AG09319 (cell line): ENCODE measurements at places on chromosomes 4 and X.

GRCh38 chrX:129759576-129760061 lies 20.1 kb upstream of the SASH3 start:
- peak; percentile 28 for DNase-seq

- DNase-seq, result no peak
Measured at GRCh38 chr4:1515156-1515555, 108.9 kb upstream of the NKX1-1 start.

GRCh38 chr4:108036213-108036612 lies 46.5 kb downstream of the HADH start:
- DNase-seq, result no peak

DNA sequence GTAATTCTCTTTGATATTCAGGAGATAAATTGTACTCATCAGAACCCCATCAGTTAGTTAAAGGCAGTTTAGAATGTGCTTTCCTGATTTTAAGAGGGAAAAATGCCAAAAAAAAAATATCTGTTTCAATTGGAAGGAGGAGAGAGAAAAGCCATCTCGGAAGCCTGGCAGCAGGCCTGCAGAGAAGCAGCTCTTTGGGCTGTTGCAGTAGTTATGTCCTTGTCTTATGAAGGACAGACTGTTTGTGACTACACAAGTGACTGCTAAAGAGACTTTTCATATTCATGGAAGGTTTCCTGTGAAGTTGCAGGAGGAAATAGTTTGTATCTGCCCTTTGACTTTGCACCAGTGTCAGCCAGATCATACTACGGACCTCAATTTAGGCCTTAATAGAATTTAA lies 88.8 kb downstream of the DCLK2 start:
- DNase-seq, result no peak

- peak; percentile 10 for DNase-seq
Measured at GRCh38 chrX:38561126-38561868, at the start of gene TSPAN7. TSS of gene TSPAN7 (plus strand) at chrX:38561542. CDS start at chrX:38561547, 5 bp downstream.

GRCh38 chrX:27575565-27575964 lies 14.6 kb upstream of the DCAF8L2 start:
- no peak for DNase-seq

DNA sequence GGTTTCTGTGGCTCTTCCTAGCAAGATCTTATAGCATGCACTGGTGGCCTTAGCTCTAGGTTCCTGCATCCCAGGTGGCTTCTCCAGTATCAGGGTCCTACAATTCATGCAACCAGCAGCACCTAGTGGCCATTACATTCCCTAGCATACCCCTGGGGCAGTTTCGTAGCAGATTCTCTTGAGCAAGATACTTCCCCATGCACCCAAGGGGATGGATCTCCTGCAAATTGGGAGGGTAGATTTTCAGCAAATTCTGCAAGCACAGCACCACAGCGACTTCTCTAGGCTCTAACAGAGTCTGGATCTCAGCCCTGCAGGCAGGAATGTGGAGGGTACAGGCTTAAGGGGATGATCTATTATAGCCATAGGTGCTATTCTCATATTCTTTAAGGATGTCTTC lies 13.1 kb upstream of the SLC9B1 start:
- no peak for DNase-seq

GRCh38 chr4:33493231-33493630 lies 2751.1 kb downstream of the ARAP2 start:
- DNase-seq, result no peak

DNA sequence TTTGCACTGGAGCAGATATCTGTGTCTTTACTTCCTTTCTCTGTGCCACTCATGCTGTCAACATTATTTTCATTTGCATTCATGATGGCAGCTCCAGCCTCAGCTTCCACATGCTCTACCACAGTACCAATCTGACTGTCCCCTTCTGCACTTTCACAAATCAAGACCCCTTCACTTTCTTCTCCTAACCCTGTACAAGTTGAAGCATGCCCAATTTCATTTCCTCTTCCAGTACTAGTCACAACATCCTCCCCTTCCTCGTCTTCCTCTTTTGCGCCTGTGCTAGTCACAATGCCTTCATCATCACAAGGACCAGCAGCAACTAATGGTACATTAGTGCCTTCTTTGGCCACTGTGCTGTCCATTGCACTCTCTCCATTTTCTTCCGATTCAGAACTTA lies 26.5 kb downstream of the BOD1L1 start:
- no peak for DNase-seq

- no peak for DNase-seq
Measured at GRCh38 chrX:44317181-44317580, 26.3 kb downstream of the EFHC2 start.

- DNase-seq, result no peak
Measured at GRCh38 chr4:57504797-57505530, 394.8 kb upstream of the IGFBP7 start.

- DNase-seq, result no peak
Measured at GRCh38 chr4:86536151-86536550, 58.0 kb upstream of the PTPN13 start.

DNA sequence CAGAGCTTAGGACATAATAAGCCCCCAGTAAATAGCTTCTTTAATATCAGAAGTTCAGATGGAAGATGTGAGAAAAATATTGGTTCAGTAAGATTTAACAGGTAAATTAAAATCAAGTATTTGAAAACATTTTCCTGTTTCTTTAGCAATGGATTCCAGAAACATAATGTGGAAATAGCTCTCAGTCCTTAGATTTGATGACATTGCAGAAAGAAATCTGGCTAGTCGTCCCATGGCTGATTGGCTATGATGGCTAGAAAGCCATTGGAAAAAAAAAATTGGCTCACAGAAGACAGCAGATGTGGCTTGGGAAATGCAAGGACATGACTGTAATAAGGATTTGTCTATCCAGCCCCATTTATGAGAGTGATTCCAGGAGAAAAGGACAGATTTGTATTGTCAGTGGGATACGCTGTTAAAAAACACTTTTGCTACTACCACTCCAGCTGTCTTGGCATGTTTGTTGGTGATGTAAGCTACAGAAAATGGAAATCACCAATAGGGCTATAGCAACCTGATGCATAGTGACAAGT lies 78.3 kb downstream of the AR start:
- DNase-seq, result no peak
